ENCODE measurements at places on chromosomes 5 and 9.

DNA sequence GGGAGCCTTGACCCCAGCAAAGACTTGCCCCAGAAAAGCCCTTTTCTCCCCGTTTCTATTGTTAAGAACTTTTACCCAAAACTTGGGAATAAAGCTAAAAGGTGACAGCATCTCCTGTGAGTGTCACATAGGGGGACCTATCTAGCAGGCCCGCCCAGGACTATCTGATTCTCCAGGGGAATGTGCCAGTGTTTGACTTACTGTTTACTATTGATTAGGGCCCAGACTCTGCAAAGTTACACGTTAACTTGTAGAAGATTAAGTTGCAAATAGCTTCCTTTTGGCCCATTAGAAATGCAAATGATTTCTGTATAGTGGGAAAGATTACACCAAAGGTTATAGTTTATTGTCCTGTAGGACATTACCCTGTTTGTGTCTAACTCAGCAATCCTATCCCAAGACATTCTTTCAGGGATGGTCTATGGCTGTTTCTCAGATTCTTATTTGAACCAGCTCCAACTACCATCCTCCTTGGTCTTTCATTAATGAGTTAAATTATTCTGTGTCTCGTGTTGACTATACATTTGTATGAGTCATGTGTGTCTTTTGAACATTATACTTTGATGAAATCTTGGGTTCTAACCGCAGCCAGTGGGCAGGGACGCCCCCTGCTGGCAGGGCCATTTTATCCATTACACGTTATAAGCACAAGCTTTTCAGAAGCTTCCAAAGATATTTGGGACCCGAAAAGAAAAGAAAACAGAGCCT is 60.7 kb downstream of the HRH2 start:
- DNase-seq, result peak; percentile 74

GRCh38 chr5:107541400-107541799 is 129.3 kb downstream of the EFNA5 start:
- no peak for DNase-seq

GRCh38 chr5:171258737-171259415 is 50.2 kb upstream of the TLX3 start:
- DNase-seq, result no peak

- DNase-seq, result no peak
These were observed 381.1 kb upstream of the ADAMTS16 start for GRCh38 chr5:4758996-4759395.

GRCh38 chr5:108606185-108606584 is 141.5 kb upstream of the FER start:
- DNase-seq, result no peak

GRCh38 chr5:79621056-79621455 is 8.8 kb downstream of the TENT2 start:
- DNase-seq, result no peak

GRCh38 chr5:307306-307705 is 14.2 kb upstream of the AHRR start:
- DNase-seq, result peak; percentile 65

DNA sequence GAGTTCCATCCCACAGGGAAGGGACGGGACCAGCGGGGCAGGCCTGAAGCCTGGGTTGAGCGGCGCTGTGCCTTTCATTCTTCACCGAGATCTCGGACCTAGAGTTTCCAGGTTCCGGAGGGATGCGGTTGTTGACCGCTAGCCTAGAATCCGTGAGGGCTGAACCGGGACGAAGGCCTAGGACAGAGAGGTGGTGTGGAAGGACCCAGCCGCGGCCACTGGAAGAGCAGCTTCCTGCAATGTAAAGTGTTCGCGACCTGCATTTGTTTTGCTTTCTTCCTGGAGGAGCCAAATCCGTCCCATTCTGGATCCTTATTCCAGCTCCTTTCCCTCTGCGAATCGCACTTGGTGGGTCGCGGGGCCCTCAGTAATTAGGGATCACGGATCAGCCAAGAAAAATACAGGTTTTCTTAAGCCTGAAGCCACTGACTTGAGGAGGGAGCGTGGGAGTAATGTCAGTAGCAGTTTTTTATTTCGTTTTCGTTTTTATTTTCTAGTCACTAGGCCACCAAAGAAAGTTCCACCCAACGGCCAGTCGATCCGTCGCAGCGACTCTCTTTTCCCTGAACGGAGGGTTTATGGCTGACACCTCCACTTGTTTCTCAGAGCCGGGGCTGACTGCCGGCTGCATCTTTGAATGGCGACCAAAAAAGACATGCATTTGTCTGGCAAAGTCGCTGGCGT is 48.6 kb downstream of the ANXA2R start:
- DNase-seq, result no peak
